Stimulated activated CD8-positive, alpha-beta memory T cell treated with anti-CD3 and anti-CD28 coated beads, Interleukin-7, amount 100 ng/mL, for 1 hour (primary cell): ENCODE measurements at places on chromosomes 4 and X.

DNA sequence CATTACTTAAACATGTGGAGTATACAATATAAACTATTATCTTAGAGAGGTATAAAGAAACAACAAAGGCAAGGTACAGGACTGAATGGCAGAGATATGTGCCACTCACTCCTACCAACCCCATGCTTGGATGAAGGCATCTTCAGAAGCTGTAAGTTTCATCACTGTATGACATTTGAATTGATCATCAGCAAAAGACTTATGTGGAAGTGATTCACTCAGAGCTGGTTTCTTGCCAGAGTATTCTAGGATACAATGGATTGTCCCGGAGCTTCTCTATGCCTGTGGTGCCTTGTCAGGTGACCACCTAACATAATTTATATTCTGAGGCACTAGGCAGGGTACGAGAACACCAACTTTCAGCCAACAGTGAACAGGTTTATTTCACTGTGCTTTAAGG lies 392.2 kb downstream of the PPP1R2C start:
- DNase-seq: no peak

- no peak for DNase-seq
Measured at GRCh38 chr4:16160457-16160856, 65.8 kb downstream of the TAPT1 start.

DNA sequence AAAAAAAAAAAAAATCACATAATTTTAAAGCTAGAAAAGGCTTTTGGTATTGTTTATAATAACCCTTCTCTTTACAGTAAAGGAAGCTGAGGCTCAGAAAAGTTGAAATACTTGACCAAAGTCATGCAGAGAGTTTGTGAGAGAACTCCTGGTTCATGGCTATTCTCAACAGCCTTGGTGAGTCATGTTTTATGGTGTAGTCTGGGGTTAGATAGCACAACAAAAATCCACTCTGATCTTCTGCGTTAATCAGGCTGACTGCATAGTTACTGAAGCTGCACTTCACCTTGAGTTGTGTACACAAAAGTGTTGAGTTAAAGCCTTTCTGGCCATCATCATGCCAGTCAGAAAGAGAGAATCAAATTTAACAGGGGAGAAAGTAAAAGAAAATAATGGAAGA lies 19.3 kb upstream of the SFRP2 start:
- DNase-seq: no peak

DNA sequence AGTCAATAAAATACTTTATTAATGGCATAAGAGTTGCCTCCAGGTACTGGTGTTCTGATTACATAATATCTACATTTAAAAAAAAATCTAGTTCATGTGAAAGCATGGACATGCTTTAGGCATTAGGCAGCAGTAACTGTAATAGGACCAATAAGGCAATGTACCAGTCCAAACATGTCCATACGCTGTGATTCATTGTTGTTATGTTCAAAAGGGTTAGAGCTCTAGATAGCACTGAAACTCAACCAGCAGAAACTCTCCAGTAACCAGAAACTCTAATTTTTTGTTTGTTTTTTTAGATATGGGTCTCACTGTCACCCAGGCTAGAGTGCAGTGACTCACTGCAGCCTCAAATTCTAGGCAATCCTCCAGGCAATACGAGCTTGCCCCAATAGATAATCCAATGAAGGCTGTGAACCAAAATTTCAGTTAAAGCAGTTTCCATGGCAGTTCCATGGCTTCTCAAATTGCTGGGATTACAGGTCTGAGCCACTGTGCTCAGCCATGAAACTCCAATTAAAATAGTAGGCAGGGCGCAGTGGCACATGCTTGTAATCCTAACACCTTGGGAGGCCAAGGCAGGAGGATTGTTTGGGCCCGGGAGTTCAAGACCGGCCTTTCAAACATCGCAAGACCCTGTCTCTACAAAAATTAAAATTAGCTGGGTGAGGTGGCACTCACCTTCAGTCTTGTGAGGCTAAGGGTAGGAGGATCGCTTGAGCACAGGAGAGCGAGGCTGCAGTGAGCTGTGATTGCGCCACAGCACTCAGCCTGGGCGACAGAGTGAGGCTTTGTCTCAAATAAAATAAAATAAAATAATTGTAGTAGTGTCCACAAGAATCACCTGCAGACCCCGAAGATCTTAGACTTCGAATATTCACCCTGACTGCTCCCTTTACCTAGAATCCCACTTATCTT lies 36.3 kb downstream of the MGARP start:
- DNase-seq: no peak

- DNase-seq: no peak
Measured at GRCh38 chrX:149948016-149948415, 9.7 kb upstream of the EOLA2 start.

- DNase-seq: no peak
Measured at GRCh38 chrX:69395306-69395705, 108.8 kb upstream of the NALF2 start.

- no peak for DNase-seq
Measured at GRCh38 chr4:28001698-28002097, 1141.1 kb downstream of the STIM2 start.

DNA sequence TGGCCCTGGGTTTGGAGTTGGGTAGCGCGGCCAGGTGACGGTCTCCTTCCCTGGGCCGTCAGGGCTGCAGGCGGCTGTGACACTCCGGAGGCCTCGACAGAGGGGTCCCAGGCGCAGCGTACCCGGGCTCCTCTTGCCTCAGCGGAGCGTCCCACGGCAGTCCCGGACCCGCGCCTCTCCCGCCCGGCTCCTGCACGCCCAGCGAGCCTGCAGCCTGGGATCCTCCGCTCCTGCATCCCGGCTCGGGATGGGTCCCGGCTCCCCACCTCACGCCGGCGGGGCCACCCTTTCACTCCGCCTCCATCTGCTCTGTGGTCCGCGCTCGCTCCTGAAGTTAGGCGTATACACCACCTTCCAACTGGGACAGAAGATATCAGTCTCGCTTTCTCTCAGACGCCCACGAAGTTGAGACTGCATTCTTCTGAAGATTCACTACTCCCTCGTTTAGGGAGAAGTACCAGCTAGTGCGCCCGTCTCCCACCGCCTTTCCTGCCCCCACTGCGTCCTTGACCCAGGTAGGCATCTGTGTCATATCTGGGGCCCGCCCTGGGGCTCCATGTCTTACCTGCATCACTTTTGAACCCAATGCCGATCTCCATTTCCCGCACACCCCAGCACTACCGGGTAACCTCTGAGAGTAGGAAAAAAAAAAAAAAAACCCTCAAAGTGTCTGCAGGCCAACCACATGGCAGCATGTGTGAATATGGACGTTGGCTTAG lies 32.3 kb upstream of the KDR start:
- no peak for DNase-seq

GRCh38 chr4:173436149-173436579 lies 37.2 kb upstream of the SCRG1 start:
- no peak for DNase-seq
